Stimulated activated CD8-positive, alpha-beta memory T cell treated with anti-CD3 and anti-CD28 coated beads, Interleukin-2, amount 100 ng/mL, for 48 hours (primary cell): ENCODE measurements at places on chromosomes 12 and 14.

DNA sequence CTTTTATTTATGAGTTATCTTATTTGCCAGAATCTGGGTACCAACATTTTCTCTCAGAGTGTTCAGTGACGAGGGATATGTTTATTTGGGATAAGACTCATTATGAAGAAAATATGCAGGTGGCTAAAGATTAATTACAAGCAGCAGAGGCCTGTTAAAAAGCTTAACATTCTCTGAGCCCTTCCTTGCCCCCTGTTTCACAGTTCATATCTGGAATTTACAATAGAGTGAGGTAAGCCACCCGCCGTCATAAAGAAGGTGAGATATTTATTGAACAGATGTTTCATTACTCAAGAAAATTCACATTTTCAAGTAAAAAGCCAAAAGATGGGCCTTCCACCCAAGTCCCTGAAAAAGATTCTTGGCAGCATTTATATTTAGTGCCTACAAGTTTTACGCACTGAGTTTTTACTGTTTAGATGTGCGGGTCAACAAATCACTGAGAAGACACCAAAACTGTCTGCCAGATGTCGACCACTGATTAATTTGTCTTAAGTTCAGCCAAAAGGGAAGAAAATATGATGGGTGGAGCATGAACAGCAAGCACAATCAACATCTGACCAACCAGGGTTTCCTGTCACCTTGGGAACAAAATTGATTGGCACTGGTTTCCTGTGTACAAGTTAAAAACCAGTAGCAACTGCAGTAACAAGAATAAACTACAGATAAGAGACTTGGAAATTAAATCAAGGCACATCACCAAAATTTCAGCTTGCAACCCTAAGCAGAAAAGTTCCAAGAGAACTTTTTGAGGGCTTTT is 85.5 kb upstream of the PTPRB start:
- no peak for DNase-seq

DNA sequence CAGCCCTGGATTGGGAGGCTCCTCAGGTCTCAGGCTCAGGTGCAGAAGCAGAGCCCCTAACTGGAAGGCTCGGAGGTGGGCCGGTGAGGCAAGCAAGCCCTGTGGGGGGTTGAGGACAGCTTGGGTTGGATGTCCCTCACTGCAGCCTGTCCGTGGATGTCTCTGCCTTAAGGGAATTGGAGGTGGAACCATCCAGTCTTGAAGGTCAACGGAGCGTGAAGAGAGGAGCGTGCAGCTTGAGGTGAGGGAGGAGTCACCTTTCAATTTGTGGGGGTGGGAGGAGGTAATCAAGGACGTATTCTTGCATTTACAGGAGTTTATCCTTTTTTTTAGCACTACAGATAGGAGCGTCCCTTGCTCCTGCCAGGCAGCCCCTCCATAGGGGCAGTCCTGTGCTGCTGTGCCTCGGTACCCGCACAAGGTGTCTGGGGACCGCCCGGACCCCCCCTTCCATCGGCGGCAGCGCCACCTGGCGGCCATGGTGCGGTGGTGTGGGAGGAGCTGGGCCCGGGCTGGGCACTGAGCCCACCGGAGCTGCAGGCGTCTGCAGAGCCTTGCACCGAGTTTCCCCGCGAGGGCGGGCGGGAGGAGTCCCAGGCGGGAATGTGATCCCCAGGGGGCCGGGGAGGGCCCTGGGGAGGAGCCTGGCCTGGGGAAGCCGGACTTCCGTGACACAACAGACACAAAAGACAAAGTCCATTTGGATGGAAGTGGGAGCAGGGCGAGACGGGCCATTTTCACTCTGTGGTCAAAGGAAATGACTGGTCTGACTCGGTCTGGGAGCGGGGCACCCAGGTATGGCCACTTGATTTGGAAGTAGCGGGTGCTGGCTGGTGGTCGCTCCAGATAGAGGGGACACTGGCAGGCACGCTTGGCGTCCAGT is 864 bp downstream of the DNAJC22 start:
- peak; percentile 71 for DNase-seq

GRCh38 chr12:112386726-112387125 is 4.5 kb upstream of the HECTD4 start:
- DNase-seq = no peak

DNA sequence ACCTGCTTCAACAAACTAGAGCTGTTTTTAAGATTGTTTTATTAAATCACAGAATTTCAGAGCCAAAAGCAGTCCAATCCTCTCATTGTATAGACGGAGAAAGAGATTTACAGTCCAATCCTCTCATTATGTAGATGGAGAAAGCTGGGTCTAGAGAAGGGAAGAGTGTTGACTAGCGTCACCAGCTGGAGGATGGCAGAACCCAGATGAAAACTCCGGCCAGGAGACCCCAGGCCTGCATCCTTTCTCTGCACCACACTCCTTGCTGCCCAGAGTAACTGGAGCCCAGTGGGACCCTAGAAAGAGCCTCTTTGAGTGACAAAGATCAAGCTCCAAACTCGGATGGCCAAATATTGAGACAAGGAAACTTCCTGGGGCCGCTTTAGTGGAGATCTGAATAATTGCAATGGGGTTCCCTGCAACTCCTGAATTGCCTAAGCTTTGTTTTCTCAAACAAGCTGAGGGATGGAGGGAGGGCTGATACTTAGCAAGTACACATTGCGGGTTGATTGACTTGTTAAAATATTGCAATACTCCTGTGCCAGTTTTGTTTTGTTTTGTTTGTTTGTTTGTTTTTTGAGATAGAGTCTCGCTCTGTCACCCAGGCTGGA is 12.5 kb downstream of the AMDHD1 start:
- DNase-seq = no peak

DNA sequence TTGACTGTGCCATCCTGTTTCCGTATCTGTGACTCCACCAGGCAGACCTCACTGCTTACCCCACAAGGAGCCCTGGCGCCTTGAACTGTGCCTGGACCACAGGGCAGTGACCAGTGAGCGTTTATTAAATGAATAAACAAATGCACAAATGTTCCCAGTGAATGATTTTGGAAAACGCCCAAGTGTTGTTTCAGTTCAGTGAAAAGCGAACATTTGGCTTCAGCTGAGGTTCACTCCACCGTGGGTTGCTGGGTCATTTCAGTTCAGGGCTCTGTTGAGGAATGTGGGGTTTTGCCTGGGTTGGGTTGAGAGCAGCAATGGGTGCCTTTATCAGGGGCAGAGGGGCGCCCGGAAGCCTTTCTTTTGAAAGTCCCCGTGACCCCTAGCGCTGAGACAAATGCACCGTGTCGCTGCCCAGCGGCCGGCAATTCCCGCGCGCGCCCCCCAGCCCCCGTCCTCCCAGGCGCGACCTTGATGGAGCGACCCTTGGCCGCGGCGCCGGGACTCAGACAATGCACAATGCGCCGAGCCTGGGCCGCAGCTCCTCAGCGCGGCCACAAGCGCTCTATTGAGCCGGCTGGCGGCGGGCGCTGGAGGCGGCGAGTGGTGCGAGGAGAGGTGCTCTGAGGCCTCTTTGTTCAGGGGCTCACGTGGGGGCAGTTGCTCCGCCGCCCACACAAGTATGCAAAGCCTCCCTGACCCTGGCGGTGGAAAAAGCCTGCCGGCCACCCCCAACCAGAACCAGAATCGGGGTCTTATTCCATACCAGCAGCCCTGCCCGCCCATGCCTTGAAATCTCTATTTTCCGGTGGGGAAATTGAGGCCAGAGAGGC is 40.5 kb upstream of the CLMN start:
- DNase-seq = no peak

GRCh38 chr14:83614956-83615355 is 1915.0 kb upstream of the FLRT2 start:
- no peak for DNase-seq

- DNase-seq = no peak
These were observed 44.5 kb downstream of the TECPR2 start for GRCh38 chr14:102407258-102407657.

DNA sequence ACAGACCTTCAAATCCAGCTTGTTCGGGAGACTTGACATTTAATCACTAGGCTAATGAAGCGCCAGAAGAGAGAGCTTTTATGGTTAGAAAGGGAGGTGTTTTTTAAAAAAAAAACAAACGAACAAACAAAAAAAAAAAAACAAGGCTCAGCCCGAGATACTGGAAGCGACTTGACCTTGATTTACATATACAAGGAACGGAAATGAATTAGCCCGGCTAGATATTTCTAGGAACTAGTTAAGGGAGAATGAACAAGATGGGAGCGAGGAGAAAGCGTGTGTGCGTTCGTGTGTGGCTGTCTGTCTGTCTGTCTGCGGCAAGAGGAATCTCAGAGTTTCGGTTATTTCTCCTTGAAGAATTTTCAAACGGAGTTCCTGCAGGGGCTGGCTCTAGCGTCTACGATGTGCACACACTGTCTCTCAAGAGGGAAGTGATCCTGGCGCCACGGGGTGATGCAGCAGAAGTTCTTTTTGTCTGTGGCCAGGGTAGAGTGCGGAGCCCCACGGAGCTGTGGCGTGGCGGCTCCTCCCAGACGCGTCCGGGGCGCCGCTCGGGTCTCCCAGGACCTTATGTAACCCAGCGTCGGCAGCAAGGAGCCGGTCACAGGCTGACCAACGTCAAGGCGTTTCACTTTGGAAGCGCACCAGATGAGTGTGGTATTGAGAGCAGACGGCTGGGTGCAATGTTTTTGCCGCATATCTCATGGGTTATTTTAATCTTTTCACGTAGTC is 18.8 kb downstream of the SOCS2 start:
- no peak for DNase-seq

DNA sequence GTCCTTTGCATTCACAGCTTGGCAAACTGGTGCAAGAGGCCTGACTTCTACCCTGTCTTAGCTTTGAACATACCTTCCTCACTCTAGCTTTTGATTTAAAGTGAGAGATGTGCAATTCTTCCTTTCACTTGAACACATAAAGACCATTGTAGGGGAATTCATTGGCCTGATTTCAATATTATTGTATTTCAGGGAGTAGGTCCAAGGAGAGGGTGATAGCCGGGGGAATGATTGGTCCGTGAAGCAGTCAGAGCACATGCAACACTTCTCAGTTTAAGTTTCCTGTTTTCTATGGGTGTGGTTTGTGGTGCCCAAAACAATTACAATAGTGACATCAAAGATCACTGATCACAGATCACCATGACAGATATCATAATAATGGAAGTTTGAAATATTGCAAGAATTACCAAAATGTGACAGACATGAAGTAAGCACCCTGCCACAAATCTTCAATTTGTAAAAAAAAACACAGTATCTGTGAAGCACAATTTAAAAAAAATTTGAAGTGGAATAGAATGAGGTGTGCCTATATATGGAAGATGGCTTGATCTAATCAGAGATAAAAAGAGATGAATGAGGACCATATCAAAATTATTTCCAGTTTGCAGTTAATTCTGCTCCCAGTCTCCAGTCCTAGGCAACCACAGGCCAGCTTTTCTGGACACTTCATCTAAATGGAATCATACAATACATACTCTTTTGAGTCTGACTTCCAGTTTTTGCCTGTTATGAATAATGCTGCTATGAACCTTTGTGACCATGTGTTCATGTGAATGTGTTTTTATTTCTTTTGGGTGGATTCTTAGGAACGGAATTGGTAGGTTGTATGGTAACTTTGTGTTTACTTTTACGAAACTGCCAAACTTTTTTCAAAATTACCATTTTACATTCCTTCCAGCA is 23.2 kb downstream of the BORCS5 start:
- no peak for DNase-seq

- DNase-seq = no peak
These were observed 3.4 kb downstream of the PTPN6 start for GRCh38 chr12:6954316-6955107.

- no peak for DNase-seq
These were observed 2.4 kb downstream of the ABCB9 start for GRCh38 chr12:122963941-122964265.

DNA sequence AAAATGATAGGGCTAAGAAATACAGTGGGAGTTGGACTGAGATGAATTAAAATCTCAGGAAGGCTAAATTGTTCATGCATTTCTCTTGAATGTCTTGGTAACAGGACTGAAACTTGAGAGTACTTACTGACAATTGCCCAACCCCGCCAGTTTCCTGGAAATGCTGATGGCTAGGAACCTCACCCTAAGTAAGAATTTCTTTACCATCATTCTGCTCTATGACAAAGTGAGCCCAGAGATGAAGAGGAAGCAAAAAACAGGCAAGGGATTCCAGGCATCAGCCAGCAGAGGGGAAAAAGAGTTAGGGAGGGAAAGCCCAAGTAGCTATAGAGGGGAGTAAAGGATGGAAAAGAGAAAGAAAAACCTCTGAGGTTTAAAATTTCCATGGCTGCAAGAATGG is 397.7 kb downstream of the MDGA2 start:
- no peak for DNase-seq

GRCh38 chr12:79688376-79689060 is 2.2 kb downstream of the PAWR start:
- no peak for DNase-seq

- DNase-seq = no peak
These were observed 1.2 kb downstream of the SLC35F4 start for GRCh38 chr14:57864659-57865058.

DNA sequence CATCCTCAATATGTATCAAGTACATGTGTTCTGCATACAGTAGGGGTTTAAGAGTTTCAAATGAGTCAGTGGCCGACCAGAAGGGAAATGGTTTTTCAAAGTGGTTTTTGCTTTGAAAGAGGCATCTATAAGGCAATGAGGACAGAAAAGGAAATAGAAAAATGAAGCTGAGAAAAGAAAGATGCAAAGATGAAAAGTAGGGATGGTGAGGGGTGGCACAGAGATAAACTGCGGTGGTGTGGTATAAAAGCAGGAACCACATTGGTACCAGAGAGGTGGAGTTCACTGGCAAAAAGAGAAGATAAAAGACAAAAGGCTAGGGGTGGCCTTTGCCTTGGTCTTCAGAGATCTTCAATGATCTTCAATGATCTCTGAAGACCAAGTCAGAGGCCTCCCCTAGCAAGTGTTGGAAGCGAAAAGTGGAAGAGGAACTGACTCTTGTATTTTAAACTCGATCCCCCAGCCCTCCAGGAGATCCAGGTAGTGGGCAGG is 144.0 kb upstream of the KRR1 start:
- no peak for DNase-seq

- no peak for DNase-seq
These were observed 63.8 kb downstream of the RAD52 start for GRCh38 chr12:885701-886100.

DNA sequence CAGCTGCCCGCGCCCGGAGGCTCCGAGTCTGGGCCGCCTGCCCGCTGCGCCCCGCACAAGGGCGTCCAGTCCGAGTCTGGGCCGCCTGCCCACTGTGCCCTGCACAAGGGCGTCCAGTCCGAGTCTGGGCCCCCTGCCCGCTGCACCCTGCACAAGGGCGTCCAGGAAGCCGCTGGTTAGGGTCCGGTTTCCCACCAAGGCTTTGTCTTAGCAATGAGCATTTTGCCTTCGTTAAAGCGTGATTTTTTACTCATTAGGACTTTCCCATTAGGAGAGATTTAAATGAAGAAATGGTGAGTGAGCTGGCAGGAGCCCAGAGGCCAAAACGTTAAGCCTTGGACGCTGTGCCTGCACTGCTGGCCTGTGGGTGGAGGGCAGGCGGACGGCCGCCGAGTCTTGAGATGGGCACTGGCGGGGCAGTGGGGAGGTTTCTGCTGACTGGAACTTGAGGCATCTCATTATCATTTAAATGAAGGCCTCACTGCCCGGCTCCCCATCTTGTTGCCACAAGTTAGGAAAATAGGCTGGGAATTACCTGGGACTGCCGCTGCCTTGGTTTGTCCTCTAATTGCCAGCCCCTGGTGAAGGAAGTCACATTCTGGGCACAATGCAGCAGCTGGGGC is 36.0 kb downstream of the FBRSL1 start:
- DNase-seq = no peak

- DNase-seq = no peak
These were observed 22.6 kb upstream of the TRAF3 start for GRCh38 chr14:102754370-102755262.

GRCh38 chr14:103121846-103122584 is 1.2 kb upstream of the TNFAIP2 start:
- DNase-seq = no peak
